DND-41 (cell line): ENCODE measurements at places on chromosomes 11 and 22.

GRCh38 chr11:64879244-64879900 lies 951 bp upstream of the EHD1 start:
- DNase-seq: no peak

- no peak for DNase-seq
Measured at GRCh38 chr11:107307991-107308390, 149.6 kb downstream of the CWF19L2 start.

GRCh38 chr11:8067567-8067928 lies 13.5 kb upstream of the TUB start:
- DNase-seq: no peak

GRCh38 chr11:26106726-26107125 lies 225.2 kb upstream of the ANO3 start:
- no peak for DNase-seq

GRCh38 chr11:69644071-69644961 lies 3.4 kb downstream of the CCND1 start:
- no peak for DNase-seq

DNA sequence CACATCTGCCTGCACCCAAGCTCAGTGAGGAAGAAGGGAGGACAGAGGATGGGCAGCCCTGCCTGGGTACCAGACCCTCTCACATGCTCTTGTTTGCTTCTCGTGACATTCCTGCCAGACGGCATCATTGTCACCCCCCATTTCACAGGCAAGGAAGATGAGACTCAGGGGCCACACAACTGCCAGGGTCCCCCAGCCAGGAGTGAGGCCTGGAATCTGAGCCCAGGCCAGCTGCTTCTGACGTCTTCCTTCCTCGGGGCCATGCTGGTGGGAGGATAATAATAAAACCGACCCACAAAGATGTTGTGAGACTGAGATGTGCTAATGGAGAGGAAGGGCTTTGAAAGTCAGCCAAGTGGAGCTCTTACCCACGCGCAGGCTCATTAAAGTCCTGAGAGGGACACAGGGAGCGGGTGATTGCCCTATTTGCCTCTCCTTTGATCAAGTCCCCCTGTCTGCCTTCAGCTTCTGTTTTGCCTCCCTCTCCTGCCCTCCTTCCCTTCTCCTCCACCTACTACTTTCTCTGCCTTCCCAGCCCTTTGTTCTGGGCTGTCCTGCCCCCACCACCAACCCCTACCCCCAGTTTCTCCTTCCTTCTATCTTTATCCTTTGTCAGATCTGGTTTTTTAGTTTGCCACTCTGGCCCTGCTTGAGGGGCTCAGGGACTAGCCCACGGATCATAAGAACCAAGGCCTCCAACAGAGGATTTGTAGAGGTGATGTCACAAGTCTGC lies 62.7 kb downstream of the MCM5 start:
- no peak for DNase-seq
